IPS-NIHi11 (cell line): ENCODE measurements at places on chromosomes 4 and X.

GRCh38 chr4:55132775-55133174 lies 7.4 kb upstream of the KDR start:
- peak; percentile 57 for DNase-seq

GRCh38 chrX:1164322-1165288 lies 47.8 kb downstream of the CRLF2 start:
- peak; percentile 34 for DNase-seq

DNA sequence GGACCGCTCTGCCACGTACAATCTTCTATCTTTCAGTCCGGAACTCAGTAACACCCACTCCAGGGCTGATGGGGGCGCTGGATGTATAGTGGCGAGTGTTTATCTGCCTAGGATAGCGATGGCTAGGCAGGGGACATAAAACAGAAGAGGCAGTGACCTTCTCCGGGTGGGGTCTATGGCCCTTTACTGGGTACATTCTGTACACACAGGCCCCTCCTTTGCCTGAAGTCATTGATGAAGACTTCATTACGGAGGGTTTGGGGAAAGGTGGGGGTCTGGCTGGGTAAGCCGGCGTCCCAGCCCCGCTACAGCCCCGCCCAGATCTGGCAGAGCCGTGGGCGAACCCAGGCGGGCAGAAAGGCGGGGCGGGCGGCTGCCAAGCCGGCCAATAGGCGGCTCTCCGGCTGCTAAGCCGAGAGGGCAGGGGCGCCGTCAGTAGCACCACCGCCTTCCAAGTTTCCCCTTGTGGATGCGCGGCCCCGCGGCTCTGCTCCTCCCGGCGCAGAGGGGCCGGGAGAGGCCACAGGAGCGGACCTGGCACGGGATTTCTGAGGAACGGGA lies at the start of gene CHST7:
TSS of gene CHST7 (plus strand) at position 435 of the 561 bp plus-strand sequence. CDS start 167 bp downstream, outside the sequence.
- peak; percentile 85 for DNase-seq

- DNase-seq: no peak
Observed at GRCh38 chr4:187544461-187545053, 451.0 kb upstream of the ZFP42 start.

- no peak for DNase-seq
Observed at GRCh38 chrX:131734621-131735020, 190.7 kb downstream of the OR13H1 start.

DNA sequence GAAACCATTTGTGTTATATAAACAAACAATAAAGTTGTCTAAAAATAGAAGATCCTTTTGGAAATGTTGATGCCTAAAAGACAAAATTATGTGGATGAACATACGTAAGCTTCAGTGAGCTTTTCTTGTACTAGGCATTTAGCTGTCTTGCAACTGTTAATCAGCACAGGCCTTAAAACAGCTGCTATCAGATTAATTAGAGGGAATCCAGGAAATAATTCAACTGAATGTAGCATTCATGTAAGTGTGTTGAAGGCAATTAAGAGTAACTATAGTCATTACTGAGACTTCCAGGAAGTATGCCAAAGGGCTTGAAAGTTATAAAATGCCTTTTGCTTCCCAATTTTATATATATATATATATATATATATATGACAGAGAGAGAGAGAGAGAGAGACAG lies 248.7 kb downstream of the IL1RAPL1 start:
- DNase-seq: no peak

DNA sequence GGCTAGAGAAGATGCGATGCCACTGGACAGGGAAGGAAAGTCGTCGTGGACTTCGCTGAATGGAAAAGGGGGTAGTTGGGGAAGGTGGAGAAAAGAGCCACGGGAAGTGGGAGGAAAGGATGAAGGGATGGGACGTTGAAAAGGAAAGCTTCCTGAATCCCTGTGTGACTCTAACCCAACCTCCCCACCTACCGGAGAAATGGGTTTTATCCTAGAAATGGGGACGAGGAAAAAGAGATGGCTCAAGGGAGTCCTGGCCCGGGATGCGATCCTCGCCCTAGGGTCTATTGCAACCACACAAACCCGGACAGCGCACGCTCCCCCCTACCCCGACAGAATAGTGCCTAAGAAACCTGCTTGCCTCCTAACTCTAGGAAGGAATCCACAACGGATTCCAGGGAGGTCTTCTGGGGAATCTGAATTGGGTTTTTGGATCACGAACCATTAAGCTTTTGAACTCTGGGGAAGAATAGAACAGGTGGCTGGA lies 738 bp upstream of the TSPAN5 start:
- peak; percentile 24 for DNase-seq

DNA sequence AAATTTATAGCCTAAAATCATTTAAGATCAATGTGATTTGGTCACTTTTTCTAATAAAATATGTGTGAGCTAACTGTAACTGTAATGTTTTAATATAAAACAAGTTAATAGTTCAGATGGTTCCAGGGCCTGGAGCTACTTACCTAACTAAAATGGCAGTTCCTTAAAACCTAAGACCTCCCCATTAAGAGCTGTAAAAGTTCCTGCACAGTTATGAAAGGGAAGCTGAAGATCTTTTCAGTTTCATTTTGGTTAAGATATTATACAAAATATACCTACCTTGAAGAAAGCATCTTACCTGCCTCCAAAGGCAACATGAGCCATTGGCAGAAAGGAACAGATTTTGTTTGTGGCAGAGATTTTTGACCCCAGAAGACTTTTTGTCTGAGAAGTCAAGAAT lies 30.1 kb downstream of the HPF1 start:
- DNase-seq: no peak

- DNase-seq: no peak
Observed at GRCh38 chr4:1384675-1385372, 21.4 kb downstream of the NKX1-1 start.

- no peak for DNase-seq
Observed at GRCh38 chr4:151198748-151199147, 78.2 kb upstream of the PRSS48 start.

DNA sequence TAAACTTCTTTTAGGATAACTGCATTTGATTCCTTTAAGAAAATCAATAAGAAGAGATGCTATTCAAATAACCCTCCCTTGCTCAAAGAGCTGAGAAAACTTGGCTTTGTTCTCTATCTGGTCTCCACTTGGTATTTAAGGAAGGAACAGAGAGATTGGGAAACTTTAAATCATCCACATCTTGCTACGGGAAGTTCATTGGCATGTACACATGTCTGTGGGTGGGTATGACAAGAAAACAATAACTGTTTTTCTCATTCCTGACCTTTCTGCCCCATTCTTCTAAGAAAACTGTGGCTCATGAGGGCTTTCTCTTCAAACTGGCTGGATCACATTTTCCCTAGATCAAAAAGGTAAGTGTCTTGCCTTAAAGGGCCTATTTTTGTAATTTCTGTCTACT lies 6.0 kb downstream of the SEL1L3 start:
- no peak for DNase-seq

- peak; percentile 92 for DNase-seq
Observed at GRCh38 chr4:8594097-8595038, 1.8 kb downstream of the CPZ start.

DNA sequence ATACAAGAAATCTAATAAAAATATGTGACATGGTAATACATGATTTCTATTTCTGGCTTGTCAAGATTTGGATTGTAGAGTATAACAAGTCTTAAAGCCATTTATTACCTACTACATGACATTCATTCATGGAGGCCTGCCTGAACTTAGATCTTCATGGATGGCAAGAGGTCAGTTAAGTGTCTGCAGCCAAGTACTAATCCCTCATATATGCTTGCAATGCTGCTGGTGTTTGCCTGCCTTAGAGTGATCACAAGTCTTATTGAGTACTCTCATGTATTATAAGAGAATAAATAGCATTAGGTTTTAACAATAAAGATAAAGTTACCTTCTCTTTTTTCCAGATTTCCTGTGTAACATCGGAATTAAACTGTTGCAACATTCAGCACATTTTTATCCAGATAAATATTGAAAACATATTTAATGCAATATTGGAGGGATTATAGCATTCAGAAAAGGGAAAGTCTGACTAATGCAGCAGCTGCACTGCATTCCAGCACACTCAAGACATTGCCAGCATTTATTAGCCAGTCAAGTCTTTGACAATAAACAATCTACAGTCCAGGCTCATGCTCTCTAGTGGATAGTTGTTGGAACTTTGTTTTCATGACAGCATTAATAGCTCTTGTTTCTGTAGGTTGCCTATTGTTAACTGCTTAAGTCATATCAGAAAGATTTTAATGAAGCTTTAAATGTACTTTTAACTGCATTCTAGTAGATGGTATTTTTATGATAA lies 737.1 kb downstream of the FAT4 start:
- DNase-seq: no peak

DNA sequence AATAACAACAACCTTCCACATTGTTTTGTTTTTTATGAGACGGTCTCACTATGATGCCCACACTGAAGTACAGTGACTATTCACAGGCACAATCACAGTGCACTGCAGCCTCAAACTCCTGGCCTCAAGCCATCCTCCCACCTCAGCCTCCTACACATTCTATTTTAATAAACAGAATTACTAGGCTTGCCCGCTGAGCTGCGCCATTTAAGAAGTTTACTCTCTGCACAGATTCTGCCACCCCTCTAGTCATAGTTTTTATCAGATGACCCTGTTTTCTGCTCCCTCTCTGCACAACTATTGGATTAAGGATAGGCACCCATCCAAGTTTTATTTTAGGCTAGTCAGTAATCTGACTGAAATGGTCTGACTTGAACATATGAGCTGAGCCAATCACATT lies 11.3 kb upstream of the COX18 start:
- no peak for DNase-seq

- no peak for DNase-seq
Observed at GRCh38 chr4:111573386-111573785, 571.9 kb upstream of the FAM241A start.

- no peak for DNase-seq
Observed at GRCh38 chr4:7347981-7348380, 86.7 kb downstream of the PSAPL1 start.

- no peak for DNase-seq
Observed at GRCh38 chr4:130125467-130125866, 1029.5 kb downstream of the C4orf33 start.

DNA sequence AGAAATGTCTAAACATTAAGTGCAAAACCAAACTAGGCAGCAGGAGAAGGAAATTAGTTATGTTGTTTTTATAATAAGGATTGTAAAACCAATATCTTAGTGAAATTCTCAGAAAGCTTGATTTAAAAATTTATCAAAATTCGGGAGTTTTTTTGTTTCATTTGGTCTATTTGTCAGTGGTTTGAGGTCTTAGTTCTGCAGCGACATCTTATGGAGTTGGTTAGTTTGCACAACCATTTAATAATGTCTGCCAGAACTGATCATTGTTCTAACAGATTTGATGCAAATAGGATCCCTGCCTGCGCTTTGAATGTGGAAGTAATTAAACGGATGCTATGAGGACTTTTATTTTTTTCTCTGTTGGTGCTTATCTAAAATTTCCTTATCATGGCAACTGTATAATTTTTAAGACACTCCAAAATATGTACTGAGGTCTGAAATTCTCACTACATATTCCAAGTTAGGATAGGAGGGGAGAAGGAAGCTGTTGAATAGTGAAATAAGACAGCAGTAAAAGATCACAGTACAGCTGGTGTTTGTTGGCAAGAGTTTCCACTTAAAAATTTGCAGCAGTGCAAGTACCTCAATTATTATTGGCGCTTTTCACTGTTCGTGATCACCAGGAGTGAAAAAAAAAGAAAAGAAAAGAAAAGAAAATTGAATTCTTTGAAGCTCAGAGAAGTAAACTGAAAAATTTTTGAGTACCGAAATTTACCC lies 2521.4 kb downstream of the ARAP2 start:
- no peak for DNase-seq
